Fibroblast of skin of scalp (primary cell): ENCODE measurements at places on chromosomes 7 and 10.

- peak; percentile 5 for DNase-seq
Observed at GRCh38 chr10:83917537-83918506, 221.5 kb upstream of the GHITM start.

DNA sequence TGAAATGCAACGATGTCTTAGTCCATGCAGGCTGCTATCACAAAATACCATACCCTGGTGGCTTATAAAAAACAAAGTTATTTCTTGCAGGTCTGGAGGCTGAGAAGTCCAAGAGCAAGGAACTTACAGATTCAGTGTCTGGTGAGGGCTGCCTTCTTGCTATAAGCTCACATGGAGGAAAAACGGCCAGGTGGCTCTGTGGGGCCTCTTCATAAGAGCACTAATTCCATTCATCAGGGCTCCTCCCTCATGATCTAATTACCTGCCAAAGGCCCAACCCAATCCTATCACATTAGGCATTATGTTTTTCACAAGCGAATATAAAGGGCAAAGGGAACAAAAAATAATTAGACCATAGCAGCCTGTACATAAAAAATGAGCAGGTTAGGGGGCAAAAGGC lies 35.4 kb downstream of the PAPSS2 start:
- DNase-seq, result no peak

- peak; percentile 70 for DNase-seq
Observed at GRCh38 chr7:17094963-17095574, 203.4 kb upstream of the AHR start.

DNA sequence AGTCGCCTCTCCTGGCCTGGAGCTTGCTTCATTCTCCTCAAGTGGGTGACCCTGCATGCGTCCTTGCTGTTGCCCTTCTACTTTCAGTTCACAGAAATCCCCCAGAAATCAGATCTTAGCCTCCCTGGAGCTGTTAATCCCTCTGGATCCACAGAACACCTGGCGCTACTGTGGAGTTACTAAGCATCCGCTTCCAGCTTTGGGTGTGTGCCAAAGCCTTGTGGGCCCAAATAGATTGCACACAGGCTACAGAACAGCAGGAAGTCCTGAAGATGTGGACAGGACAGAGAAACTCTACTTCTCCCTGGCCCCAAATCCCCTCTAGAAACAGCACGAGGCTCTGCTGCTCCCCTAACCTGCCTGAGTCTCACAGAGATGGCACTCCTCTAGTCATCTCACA lies 36.6 kb upstream of the PDLIM1 start:
- DNase-seq, result peak; percentile 60

GRCh38 chr10:43796781-43797180 lies 148.1 kb upstream of the ZNF32 start:
- no peak for DNase-seq

GRCh38 chr10:118712930-118713634 lies 41.7 kb downstream of the CACUL1 start:
- no peak for DNase-seq

DNA sequence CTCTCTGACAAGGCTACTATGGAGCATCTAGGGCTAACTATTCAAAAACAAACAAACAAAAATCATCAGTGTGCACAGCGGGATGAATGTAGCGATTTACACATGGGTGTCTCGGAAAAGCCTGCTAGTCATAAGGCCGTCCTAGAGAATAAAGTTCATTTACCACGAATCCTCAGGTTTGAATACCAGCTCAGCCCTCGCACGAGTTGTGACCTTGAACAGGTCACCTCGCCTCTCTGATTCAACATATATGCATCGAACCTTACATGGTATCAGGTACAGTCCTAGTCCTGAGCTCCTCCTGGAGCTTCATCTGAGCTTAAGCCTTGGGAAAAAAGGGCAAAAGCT lies 572 bp downstream of the ATP5MF start:
- no peak for DNase-seq

DNA sequence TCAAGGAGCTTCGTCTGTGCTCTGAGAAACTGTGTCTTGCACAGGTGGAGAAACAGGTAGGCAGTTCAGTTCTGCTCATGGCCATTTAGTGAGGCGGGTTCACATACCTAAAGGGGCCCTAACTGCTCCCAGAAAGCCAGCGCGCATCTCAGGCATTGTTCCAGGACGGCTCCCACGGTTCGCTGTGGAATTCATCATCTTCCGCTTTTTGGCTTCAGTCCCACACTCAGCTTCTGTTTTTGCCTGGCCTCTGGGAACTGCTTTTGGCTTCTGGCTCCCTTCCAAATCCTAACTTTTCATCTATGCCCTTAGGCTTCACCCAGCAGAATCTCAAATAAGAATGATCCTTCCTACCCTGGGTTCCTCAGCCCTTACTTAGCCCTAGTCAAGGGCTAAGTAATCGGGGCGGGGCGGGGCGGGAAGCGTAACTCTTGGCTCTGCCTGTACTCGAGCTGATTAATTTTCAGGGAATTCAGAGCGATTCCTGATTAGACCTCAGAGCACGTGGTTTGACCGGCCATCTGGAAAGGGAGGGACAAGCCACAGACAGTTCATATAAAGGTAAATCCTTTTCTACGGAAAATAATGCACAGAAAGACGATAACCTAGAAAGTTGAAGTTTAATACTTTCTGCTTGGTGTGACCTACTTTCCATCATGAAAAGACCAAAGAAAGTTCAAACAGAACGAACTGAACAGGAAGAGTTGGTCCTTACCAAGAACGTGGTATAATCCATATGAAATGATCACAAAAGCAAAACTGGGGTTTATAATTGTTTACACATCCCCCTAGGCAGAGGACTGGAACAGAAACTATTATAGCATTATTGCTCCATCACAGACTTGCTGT lies 105.7 kb downstream of the ST8SIA6 start:
- DNase-seq, result peak; percentile 80

GRCh38 chr7:27775782-27776181 lies 35.8 kb downstream of the TAX1BP1 start:
- no peak for DNase-seq

GRCh38 chr7:22117222-22117621 lies 171.5 kb upstream of the CDCA7L start:
- DNase-seq, result no peak

DNA sequence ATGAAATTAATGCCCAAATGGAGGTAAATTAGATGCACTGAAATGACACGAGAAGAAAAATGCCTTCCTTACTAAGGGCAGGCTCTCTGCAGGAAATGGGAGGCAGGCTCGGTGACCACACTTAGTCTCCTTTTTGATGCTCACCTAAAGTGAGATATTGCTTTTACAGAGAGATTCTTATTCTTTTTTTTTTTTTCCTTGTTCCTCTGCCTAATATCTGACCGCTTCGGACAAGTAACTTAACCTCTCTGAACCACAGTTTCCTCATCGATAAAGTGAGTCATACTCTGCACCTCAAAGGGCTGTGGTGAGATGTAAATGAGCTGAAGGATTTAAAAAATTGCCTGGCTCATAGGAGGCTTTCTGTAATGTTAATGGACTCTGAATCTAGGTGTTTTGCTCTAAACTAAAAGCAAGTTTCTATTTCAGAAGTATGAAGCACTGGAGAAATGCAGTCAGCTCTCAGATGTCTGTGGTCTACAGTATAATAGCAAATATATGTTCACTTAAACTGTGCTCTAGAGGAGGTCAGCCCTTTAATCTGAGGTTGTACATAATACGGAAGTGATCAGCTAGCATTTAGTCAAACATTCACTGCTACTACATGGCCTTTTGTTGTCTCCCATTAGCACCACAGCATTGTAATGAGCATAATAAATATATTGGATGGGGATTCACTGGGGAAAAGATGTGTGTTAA lies 23.2 kb downstream of the NKX2-3 start:
- no peak for DNase-seq

- DNase-seq, result no peak
Observed at GRCh38 chr10:3766046-3766756, 18.8 kb downstream of the KLF6 start.
